Thoracic aorta (tissue), 2 donors: ENCODE measurements at places on chromosomes 1 and 21.
A peak's percentile ranks its signal among the peaks of the same experiment; 100 is the strongest.

- DNase-seq: no peak
These were observed 47.1 kb upstream of the ZYG11A start for GRCh38 chr1:52795464-52795863.

GRCh38 chr1:45815667-45816458 lies 12.5 kb downstream of the MAST2 start:
- DNase-seq: no peak

GRCh38 chr1:38834937-38835827 lies 24.4 kb downstream of the RRAGC start:
- no peak for DNase-seq

DNA sequence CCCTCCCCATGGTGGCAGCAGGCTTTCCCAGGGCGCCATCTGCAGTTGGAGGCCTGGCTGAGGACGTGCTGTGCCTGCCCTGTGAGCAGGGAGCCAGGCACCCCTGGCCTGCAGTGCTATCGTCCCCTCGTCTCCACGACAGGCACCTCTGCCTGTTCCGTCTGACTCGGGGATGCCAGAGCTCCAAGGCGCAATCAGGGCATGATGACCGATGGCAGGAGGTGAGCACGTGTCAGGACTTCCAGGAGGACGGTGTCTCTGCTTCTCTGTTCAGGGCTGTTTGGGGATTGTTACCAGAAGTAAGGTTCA lies 125.2 kb downstream of the PCBP3 start:
- no peak for DNase-seq

DNA sequence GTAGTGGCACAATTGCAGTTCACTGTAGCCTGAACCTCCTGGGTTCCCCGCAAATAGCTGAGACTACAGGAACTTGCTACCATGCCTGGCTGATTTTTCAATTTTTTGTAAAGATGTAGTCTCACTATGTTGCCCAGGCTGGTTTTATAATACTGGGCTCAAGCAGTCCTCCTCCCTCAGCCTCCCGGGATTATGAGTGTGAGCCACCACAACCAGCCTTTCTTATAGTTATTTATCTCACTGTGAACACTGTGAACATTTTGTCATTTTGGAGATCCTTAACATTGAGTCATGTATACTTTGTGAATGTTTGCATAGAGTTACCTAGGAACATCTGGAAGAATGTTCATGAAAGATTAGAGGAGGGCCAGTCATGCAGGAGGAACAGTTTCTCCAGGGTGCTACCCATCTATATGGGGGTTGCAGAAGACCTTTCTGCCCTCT lies 127.1 kb upstream of the CACYBP start:
- no peak for DNase-seq

DNA sequence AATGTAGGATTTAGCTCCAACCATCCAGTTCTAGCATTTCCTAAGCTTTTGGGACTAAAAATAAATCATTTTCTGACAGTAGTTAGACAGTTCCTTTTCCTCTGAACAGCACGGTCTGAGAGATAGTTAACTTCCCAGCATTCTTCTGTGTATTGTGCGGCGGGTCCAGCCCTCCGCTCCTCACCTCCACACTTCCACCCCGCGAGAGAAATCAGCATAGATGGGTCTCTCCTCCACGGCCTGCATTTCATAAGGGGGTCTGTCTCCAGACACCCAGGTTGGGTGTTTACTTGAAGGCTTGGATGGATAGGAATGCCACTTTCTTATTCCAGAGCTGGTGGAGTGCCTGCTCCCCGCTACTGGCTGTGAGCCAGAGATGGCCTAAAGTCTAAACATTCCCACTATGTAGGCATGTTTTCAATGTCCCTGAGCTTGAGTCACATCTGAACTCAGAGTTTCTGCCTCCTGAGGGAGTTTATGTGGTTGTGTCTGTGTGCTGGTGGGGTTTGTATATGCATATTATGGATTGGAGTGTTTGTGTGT lies 38.0 kb upstream of the PPP2R5A start:
- no peak for DNase-seq

- DNase-seq: peak; percentile 3
These were observed 107.7 kb upstream of the ZNHIT6 start for GRCh38 chr1:85815906-85816305.

DNA sequence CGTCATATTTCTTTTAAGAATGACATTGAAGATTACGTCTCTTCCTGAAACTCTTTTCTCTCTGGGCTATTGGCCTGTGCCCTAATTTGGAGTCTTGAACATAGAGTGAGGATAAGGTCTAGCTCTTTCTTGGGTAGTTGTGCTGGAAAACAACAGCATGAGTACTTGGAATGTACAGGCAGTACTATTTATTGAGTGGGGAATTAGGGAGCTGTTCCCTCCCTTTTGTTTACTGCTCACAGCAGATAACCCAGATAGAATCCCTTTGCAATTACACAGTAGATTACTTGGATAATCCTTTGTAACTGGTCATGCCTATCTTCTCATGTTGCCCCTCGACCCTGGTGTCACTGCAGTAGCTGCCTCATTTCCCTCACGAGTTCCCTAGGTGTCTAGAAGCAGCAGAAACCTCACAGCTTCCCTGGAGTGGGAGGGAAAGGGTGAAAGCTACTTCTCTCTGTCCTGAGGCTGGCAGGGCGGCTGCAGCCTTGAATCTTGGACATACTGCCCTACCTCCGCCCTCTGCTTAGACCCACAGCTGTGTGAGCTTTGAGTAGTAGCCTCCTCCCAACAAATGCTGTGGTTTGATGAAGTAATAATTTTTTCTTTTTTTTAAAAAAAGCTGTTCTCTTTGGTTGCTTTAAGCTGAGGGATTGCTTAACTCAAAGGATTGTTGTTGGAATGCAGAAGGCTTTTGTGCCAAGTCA lies 70.6 kb downstream of the FGGY start:
- peak; percentile 8 for DNase-seq

DNA sequence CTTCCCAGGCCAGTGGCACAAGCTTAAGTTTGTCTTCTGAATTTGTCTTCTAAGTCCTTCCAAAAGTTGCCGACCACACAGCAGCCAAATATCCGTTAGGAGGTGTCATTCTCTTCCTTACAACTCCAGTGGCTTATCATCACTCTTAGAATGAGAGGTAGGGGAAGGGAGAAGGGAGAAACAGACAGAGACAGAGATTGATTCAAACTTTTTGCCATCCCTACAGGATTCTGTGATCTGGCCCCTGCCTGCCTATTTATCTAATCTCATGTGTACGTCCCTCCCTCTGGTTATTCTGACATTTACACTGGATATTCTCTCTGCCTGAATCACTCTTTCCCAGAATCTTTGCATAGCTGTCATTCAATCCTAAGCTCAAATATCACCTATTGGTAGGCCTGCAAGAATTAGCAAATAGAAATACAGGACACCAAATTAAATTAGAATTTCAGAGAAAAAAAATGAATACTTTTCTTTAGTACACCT lies 488 bp upstream of the GNL2 start:
- DNase-seq: no peak

GRCh38 chr1:16173447-16174260 lies 17.8 kb upstream of the EPHA2 start:
- no peak for DNase-seq

DNA sequence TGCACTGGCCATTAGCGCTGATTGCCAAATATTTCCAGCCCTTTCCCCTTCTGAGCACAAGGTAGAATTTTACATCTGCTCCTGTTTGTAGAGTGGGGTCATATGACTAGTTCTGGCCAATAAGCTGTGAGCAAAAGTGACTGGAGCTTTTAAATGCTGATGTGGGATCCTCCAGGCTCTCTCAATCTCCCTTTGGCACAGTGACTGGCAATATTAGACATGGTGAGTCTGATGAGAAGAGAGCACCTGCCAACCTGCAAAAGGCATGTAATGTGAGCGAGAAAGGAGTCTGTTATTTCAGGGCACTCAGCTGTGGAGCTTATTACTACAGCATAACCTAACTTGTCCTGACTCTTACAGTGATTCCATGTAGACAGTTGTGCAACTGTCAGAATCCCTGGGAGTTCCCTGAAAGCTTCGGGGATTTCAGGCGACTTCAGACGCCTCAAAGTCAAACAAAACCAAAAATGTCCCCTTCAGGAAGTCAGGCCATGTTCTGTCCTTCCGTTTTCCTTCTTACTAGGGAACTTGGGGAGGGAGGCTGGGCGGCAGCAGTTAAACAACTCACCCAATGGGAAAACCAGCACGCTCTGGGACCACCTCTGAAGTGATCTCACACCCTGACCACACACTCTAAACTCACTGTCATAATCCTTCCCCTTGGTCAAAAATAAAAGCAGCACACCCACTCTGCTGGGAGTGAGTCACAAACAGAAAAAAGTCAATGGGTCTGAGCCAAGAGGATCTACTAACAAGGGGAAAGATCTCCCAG lies 3.6 kb upstream of the RASSF5 start:
- DNase-seq: peak; percentile 54

DNA sequence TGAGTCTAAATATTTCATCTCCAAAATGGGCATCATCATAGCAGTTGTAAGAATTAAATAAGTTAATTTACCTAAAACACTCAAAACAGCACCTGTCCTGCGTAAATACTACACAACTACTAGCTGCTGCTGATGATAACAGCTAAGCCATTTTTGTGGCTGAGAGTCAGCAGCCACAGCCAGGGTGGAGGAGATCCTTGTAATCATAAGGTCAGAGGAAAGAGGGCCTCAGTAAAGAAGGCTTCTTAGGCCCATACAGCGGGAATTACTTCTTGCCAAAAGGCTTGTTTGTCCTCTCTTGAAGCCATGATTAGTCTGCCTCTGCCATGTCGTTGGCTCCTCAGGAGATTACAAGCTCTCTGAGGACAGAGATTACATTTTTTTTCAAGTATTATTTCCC lies 245.0 kb downstream of the FGGY start:
- no peak for DNase-seq

GRCh38 chr1:113247782-113248181 lies 142.5 kb upstream of the MAGI3 start:
- DNase-seq: no peak

- DNase-seq: no peak
These were observed 281.7 kb upstream of the ESRRG start for GRCh38 chr1:217004776-217005436.

- DNase-seq: no peak
These were observed 25.9 kb upstream of the LGALS8 start for GRCh38 chr1:236497908-236498307.

- no peak for DNase-seq
These were observed 469.6 kb downstream of the NPHP4 start for GRCh38 chr1:5522531-5523145.

GRCh38 chr21:45336870-45337269 lies 49.2 kb upstream of the POFUT2 start:
- DNase-seq: no peak

GRCh38 chr1:24206083-24206464 lies 19.0 kb upstream of the IFNLR1 start:
- no peak for DNase-seq

DNA sequence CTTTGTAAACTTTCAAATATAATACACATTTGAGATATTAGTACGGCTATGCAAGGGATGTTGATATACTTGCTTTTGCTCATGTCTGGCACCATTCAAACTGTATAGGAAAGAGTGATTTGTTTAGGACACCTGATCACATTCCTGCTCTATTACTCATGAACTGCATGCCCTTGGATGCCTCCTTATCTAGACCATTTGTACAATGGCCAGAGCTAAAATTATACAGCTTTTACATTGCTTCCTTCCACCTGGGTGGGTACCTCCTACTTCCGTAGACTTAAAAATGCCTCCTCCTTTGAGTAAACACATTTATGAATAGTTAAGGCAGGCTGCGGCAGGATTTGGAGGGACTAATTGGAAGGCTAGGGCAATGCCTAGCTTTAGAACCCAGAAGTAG lies 85.4 kb upstream of the PBX1 start:
- no peak for DNase-seq

DNA sequence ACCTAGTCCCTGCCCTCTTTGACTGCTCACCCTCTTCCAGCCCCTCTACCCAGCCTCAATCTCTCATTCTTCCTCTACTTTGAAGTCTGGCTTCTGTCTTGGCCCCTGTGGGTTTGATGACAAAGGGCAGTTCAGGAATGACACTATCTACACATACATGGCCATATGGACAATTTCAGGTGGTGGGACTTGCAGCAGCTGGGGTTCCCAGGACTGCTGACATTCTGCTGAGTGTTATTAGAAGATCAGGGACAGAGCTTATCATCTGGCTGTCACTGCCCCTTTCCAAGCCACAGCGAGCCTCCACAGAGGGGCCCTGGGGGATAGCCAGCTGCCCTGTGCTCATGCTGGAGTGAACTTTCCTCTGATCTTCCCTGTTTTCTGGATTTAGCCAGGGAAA lies 97.4 kb upstream of the IPO9 start:
- no peak for DNase-seq

DNA sequence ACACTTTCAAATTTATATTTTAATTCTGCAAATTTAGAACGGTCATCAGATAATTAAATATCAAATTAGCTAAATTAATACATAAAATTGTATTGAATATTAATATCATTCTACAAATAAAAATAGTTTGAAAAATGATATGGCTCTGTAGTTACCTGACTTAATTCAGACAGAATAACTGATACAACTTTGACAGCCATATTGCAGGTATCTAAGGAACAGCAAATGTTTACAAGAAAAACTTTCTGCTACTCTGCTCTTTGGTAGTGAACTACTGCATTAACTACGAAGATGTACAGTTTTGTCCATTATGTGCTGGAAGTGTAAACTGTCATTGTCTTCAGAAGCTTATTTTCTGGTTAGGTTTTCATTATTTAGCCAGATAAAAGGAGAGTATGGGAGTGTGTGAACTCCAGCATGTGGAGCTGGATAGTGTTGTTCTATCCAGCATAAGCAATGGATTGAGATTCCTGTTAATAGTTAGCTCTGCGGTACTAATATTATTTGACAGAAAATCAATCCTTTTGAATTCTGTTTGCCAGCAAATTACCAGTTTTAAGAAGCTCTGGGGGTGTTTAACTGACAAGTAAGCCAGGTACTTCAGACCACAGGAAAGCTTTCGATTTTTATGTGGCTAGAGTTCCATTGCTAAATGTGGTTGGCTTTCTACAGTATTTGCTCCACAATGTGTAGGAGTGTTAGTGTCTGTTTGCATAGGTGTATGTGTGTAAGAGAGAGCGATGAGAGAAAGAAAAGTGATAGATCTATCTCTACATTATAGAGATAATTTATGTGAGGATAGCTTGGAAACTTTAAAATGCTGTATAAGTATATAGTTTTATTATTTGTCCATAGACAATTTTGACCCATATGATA lies 247.9 kb downstream of the GRIK1 start:
- no peak for DNase-seq

- DNase-seq: no peak
These were observed 554.6 kb downstream of the PLA2G4A start for GRCh38 chr1:187383366-187383765.

- DNase-seq: no peak
These were observed 113.2 kb downstream of the RUNX1 start for GRCh38 chr21:34935898-34936297.

GRCh38 chr1:86388777-86389176 lies 7.3 kb downstream of the ODF2L start:
- no peak for DNase-seq

DNA sequence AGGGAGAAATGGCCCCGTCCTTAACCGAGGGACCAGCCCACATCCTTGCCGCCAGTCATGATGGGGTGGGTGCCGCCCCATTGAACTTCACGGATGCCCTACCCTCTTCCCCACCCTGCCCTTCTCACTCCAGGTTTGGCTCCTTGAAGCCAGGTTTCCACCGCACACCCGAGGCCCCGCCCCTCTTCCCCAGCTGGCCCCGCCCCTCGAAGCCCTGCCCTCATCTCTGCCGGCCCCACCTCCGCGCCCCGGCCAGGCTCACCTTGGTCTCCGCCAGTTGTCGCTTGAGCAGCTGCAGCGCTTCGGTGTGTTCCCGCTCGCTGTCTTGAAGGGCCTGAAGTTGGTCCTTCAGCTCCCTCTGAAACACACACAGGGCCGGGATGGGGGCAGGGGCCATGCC lies 16.6 kb downstream of the TRIM62 start:
- no peak for DNase-seq
